ENCODE measurements at places on chromosomes 7 and 10.

DNA sequence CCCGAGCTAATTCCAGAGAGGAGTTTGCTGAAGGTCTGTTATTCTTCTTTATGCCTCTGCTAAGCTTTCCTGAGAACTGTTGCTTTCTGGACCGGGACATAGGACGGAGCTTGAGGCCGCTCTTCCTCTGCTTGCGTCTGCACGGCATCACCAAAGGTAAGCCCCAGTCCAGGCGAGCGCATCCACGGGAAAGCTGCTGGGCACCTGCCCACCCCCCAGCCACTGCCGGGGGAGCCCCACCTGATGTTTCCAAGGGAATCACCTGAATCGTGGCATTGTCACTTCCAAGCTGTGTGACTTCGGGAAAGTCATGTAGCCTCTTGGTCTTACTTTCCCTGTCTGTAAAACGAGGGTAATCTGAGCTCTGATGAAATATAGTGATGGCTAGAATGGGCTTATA lies 45.1 kb upstream of the PLEKHA1 start:
- no peak for DNase-seq

- peak; percentile 37 for DNase-seq
These were observed 44.2 kb downstream of the JMJD1C start for GRCh38 chr10:63421591-63421990.

DNA sequence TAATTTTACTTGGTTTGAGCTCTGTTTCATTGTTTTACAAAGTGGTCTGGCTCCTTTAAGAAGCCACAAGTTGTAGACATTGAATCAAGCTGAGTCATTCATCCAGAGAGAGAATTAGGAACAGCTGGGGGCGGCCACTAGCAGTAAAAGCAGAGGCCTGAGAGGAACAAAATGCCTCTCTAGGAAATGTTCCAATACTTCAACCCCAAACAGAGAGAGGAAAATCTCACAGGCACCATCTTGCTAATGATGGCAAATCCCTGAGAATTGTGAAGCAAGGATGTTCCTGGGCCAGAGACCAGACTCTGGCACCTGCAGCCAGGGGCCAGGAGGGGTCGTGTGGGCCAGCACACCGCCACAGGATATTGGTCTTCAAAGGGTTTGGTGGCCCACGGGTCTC lies 26.5 kb upstream of the TRIL start:
- no peak for DNase-seq

DNA sequence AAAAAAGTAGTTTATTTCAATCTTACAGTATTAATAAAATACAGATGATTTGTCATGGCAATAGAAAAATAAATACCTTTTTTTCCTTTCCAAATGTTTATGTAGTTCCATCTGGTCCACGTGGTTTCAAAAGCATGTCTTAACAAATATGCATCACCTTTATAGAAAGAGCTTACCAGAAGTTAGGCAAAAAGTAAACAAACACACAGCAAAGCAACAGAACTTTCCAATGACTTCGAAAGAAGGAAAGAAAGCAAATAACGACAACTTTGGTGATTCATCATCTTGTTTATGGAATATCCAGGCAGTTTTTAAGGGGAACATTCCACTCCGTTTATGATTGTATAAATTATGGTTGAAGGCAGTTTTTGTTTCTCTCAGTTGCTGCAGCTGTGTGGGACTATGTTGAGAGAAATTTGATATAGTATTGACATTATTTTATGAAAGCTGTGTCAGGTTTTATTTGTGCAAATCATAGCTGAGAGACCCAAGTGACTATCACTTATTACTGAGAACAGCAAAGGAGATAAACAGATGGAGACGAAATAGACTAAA lies 203.1 kb downstream of the CDC14C start:
- DNase-seq, result no peak

- no peak for DNase-seq
These were observed 107.2 kb upstream of the STEAP1B start for GRCh38 chr7:22607180-22607579.

DNA sequence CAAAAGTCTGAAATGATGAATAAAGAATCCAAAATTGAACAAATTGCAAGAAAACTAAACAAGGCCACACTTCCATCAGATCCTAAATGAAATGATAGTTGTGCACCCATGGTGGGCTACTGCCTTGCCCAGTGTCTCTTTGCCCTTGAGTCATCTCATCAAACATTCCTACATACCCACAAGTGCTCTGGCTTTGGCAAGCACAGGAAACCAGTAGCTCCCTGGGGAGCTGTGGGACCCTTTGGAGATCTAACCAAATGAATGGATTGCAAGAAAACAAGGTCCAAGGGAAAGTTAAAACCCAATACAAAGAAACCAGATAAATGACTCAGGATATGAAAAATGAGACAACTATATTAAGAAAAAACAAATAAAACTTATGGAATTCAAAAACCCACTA lies 129.8 kb upstream of the TMEM229A start:
- DNase-seq, result no peak

DNA sequence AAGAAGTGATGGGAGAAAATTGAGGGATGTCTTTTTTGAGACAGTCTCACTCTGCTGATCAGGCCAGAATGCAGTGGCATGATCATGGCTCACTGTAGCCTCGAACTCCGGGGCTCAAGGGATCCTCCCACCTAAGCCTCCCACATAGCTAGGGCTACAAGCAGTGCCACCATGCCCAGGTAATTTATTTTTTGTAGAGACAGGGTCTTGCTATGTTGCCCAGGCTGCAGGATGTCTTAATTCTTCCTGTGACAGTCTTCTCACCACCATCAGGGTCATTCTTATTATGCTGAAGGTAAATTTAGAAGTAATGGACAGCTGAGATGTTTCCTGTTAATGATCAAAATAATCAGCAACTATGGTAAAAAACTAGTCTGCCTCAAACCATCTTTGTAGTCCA lies 7.1 kb downstream of the DNAJC9 start:
- DNase-seq, result no peak

DNA sequence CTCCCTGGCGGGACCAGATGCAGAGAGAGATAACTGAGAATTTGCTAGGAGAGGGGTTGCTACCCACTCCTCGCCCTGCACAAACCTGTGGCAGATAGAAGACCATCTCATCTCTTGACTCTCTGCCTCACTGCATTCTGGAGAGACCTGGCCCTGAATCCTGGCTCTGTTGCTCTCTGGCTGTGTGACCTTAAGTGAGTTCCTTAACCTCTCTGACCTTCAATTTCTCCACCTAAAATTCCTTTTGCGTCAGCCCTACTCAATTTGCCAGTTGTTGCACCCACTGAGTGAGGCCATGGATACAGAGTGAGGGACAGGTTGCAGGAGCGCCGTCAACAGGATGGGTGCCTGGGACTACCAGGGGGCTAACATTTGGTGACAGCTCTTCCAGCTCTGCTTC lies 5.2 kb downstream of the C10orf71 start:
- DNase-seq, result no peak

GRCh38 chr7:148753224-148753623 lies 54.5 kb downstream of the CUL1 start:
- no peak for DNase-seq

DNA sequence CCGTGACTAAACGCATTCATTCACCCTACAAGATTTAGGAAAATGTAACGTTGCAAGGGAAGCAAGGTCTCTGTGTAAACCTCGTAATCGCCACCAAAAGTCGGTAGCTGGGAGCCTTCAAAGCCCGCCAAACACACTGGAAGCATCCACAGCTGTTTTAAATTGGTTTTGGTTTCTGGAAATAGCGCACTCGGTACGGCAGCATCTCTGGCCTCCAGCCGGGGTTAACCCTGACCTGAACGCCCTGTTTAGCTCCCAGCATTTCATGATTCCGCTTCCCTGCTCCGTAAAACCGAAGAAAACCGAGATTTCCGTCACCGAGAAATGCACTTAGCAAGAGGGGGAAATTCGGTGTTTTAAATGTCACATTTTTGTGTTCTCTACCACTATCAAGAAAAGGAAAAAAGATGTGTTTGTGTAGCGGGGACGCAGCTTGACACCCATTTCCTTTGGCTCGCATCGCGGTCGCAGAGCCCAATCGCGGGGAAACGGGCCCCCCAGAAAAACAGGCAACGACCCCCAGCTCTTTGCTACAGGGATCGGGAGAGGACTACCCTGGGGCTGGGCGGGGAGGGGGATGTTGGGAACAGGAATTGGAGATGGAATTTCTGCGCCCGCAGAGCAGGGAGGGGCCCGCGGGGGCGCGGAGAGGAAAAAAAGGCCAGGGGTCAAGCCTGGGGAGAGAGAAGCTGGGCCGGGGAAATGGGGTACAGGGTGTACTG lies 646 bp downstream of the SGCE start:
- no peak for DNase-seq

DNA sequence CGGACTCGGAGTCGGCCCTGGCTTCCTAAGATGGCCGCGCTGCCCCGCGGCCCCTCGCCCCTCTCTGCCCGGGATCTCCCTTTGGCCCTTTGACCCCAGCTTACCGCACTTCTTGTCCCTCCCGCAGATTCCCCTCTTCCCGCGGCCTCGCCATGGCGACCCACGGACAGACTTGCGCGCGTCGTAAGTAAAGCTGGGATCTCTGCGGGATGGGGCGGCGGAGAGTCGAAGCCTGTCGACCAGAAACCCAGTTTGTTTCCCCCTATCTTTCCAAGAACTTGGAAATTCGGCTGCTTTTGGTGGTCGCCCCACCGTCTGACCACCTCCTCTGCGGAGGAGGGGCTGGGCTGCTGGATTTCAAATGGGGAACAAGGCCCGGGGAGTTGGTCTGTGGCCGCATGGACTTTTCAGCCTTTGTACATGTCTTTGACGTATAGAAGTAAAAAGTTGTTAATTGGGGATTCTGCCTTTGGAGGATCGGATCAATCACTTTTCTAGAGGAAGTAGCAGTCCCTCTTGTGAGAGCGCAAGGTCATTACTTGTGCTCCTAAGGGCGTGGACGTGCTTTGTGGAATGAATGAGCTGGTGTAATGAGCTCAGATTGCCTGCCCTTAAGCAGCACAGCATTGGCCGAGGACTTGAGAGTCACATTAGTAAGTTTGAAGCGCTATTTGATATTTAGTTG lies 553 bp downstream of the VDAC2 start:
- peak; percentile 49 for DNase-seq

- DNase-seq, result peak; percentile 6
These were observed 144.5 kb downstream of the FRMD4A start for GRCh38 chr10:14186245-14186644.

GRCh38 chr7:104363355-104363754 lies 35.0 kb downstream of the LHFPL3 start:
- no peak for DNase-seq

GRCh38 chr10:78416031-78417011 lies 382.7 kb downstream of the RPS24 start:
- no peak for DNase-seq

- peak; percentile 42 for DNase-seq
These were observed 80.6 kb downstream of the ETV1 start for GRCh38 chr7:13908667-13909397.

DNA sequence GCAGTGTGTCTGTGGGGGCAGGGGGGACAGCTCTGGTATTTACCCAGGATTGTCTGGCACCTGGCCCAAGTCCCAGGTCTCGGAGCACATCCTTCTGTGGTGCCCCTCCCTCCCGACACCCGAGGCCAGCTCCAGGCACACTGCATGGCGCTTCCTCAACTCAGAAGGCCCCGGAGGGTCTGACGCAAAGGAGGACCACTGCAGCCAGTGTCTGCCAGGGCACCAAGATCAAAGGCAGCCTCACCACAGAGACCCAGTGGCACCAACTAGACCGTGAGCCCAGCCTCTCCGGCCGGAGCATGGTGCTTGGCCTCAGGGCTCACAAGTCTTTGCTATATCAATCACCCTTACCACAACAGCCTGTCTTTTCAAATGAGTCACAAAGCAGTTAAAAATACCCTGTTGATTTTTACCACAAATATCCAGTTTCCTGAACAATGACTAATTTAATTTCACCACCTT lies 99.3 kb upstream of the DDC start:
- peak; percentile 9 for DNase-seq

DNA sequence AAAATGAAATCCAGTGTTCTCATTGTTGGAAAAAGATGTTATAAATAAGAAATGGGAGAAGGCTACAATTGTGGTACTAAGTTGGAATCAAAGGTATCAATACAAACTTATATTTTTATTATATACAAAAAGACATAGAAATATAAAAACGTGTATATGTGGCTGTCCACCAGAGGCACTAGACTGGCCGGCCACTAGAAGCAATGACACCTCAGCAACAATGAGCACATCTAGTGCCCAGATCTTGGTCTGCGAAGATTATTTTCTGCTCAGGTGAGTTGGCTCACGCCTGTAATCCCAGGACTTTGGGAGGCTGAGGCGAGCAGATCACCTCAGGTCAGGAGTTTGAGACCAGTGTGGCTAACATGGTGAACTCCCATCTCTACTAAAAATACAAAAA lies 21.6 kb downstream of the IDE start:
- DNase-seq, result no peak

DNA sequence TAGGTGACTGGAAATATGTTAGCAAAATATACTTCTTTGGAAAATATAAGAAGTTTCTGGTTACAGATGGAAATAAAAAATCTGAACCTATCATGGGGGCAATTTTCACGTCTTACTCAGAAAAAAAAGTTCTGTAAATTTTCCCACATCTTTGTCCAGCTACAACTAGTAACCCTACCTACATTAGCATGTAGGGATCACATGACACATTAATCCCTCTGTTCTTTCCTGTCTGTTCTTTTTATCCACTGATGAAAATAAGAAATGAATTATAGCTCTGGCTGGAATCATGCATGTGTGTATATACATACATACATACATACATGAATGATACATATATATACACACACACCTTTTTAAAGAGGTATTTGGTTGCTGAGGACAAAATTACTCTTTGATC lies 3.6 kb upstream of the FAM53B start:
- DNase-seq, result no peak

DNA sequence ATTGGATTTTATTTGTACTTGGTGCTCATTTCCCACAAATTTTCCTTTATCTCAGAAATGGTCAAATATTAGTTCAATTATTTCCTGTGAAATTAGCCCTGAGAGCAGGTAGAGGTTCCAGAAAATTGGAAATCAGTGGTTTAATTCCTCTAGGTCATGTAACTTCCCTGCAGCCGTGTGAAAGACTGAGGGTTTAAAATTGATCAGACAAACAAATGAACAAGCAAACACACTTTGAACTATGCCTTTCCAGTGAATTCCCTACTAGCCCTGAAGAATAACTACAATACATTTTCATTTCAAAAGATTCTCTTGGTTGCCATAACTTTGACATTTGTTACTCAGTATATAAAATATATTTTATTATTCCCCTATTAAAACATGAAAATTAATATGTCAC lies 1116.7 kb downstream of the REEP3 start:
- no peak for DNase-seq

DNA sequence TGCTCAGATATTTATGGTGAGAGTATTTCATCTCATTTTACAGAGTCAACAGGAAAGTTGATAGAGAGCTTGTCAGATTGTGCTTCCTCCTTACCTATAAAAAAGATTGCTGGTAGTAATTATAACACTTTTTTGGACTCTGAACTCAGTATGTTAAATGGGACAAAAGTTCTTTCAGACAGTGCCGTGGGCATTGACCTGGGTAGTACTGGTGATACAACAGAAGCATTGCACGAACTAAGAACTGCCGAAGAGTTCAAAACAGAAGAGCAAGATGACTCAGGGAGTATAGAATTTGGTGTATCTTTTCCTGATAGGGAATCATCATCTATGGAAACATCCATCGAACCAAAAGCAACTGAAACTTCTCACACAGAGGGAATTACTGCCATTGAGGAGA lies 58.6 kb downstream of the LOXL4 start:
- no peak for DNase-seq
